ENCODE measurements at places on chromosomes 5 and 9. TPM values are rescaled to one million over a fixed set of nuclear protein-coding genes. Genes with fewer than 3 reads are reported as not detected.

Gene ADAMTSL1
- 63.1 TPM for total RNA-seq

Gene STC2
- 449 TPM for total RNA-seq

Gene LRRTM2
- total RNA-seq: under 0.01 TPM

Gene IL13
- not detected for total RNA-seq

Gene PCDHB6
- total RNA-seq: 0.28 TPM

Gene HRCT1
- 0.58 TPM for total RNA-seq

Gene TCF7
- under 0.01 TPM for total RNA-seq

Gene SPINK1
- total RNA-seq: not detected

Gene HK3
- total RNA-seq: not detected

Gene CER1
- not detected for total RNA-seq
